ENCODE measurements at places on chromosomes 12 and 14. TPM values are rescaled to one million over a fixed set of nuclear protein-coding genes. Genes with fewer than 3 reads are reported as not detected.

Gene KRT72
- total RNA-seq: not detected

Gene SERPINA6
- total RNA-seq: not detected

Gene DICER1
- 53.2 TPM for total RNA-seq

Gene ASB8
- total RNA-seq: 33.3 TPM

Gene C14orf132
- total RNA-seq: 28.4 TPM

Gene CLEC1B
- total RNA-seq: not detected

Gene TGM1
- 3.1 TPM for total RNA-seq

Gene MGAT4C
- not detected for total RNA-seq

Gene GNB3
- total RNA-seq: 5.8 TPM

Gene A2ML1
- total RNA-seq: under 0.01 TPM

Gene PMCH
- not detected for total RNA-seq

Gene TCL1B
- total RNA-seq: not detected

Gene ADGRD1
- 0.36 TPM for total RNA-seq

Gene AVPR1A
- 6.2 TPM for total RNA-seq

Gene TOMM20L
- total RNA-seq: not detected

Gene NDRG2
- 1.5 TPM for total RNA-seq

Gene AKAP5
- 0.36 TPM for total RNA-seq

Data from hair follicle dermal papilla cell (primary cell).